ENCODE measurements at places on chromosomes 3 and 15.

- no peak for DNase-seq
Observed at GRCh38 chr3:155553780-155554179, 191.1 kb downstream of the PLCH1 start.

DNA sequence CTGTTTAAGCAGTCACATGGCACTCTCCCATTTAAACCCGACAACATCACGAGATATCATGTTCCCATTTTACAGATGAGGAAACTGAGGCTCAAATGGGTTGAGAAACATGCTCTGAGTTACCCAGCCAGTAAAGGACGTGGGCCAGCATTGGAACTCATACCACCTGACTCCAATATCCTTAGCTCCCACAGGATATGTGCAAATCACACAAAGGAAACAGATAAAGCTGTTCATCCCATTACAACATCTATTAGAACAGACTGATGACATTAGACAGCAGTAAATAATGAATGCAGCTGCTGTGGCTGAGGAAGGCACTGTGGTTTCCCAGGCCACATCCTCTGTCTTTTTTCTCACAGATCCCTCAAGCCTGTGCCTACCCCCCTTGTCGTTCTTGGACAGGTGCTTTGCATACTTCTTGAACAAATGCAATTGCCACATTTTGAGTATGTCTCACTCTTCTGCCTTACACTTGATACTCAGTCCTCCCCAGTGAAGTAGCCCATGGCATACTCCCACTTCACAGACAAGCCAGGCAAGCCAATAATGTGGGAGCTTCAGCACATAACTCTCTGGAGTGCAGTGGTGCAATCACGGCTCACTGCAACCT lies 17.7 kb downstream of the FRMD4B start:
- DNase-seq, result no peak

DNA sequence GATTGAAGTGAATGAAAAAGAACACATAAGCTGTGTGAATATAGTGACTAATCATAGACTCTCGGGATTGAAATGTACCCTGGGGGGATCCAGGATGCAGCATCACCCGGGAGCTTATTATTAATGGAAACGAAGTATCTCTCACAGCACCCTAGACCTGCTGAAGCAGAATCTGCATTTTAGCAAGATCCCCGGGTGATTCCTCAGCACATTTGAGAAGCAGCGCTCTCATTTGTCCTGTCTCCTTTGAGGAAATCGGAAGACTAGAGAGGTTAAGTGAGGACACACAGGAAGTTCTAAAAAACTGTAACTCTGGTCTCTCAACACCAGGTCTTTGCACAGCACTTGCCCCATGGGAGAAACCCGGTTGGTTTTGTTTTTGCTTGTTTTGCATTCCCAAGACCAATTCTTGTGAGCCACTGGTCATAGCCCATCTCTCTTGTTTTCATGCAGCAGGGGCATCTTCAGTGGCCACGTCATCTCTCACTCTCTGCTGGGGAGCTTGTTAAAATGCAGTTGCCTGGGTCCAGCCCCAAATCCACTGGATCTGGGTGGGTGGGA lies 30.2 kb downstream of the ZNF710 start:
- DNase-seq, result peak; percentile 85

GRCh38 chr15:85651548-85651947 lies 143.2 kb downstream of the KLHL25 start:
- DNase-seq, result no peak

DNA sequence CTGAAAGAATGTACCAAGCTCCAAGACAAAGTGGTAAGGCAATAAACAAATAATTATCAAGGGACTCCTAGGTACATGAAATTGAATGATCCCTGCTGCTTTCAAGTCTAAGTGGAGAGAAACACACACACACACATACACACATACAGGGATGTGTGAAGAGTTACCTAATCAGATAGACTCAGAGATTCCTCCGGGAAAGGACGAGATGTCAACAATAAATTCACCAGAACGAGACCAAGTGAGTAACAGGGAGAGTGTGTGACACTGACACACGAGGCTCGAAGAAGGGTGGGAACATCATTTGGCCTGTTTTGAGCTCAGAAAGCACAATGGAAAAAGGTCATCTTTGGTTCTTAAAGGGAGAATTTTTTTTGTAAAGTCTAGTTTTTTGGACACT lies 13.4 kb downstream of the LRIG1 start:
- DNase-seq, result no peak

GRCh38 chr3:153706706-153707105 lies 414.5 kb upstream of the ARHGEF26 start:
- DNase-seq, result no peak

DNA sequence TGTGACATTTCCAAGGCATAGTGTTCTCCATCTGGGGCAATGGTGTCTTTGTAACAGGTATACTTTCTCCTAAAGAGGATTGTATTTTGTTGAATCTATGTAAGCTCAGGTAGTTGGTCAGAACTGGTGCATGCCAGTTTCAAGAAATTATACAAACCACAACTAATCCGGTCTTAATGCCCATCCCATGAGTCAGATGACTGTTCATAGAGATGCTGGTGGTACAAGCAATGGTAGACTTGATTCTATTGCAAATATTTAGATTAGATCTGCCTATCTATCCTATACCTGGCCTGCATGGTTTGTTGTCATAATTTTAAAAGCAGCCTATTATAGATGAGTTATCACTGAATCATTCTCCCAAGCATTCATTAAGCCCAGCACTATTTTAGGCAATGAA lies 43.5 kb downstream of the ATP13A5 start:
- no peak for DNase-seq

GRCh38 chr15:58535894-58536293 lies 104.1 kb downstream of the LIPC start:
- no peak for DNase-seq

DNA sequence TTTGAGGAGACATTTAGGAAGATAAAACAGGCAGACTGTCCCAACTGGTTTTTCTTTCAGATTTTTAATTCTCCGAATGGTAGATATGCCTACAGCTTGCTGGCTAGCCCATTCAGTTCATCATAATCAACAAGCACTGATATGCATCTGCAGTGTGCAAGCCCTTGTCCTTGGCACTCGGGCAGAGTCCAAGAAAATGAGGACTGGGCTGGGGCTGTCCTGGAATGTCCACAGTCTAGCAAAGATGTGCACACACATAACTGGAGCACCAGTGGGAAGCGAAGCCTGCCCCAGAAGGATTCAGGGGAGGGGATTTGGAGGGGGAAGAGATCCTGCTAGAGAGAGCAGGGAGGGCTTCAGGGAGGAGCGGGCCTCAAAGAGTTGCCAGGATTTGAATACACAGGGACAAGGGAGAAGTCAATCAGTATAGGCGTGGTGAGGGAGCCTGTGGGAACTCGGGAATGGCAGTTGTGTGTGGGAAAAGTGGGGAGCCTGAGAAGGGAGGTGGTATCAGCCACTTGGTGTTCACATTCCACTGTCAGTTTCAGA lies 8.7 kb downstream of the FAH start:
- DNase-seq, result no peak

DNA sequence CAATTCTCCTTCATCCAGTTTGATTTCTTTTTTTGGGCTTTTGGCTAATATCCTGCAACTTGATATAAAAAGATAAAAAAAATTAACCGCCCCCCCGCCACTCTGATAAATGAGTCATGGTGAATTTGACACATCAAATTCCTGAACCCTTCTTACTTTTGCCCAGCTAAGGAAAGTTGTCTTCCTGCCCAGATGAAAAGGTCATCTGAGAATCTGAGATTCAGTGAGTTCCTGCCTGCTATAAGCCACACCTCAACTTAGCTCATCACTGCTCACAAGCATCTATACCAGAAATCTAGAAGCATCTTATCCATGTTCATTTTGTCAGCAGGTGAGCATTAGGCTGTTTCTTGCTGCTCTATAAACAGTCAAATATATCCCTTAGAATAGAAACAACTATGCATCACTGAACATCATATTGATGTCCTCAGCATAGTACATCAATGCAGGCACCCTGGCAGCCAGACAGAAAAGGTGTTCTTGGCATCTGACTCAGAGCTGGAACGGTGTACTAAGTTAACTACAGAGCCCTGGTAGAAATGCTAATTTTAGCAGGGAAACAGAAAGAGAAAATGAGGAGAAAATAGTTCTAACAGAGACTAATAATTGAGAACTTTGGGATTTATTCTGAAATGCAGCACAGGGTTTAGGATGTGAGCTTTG lies 77.1 kb downstream of the SEMA6D start:
- no peak for DNase-seq

- DNase-seq, result peak; percentile 80
Observed at GRCh38 chr15:92899948-92900730, at the start of gene CHD2. Gene CHD2, plus strand, starts transcription at chr15:92900324. Its CDS starts 914 bp downstream, at chr15:92901238.

- DNase-seq, result peak; percentile 46
Observed at GRCh38 chr3:41960826-41961750, 815 bp downstream of the ULK4 start.

DNA sequence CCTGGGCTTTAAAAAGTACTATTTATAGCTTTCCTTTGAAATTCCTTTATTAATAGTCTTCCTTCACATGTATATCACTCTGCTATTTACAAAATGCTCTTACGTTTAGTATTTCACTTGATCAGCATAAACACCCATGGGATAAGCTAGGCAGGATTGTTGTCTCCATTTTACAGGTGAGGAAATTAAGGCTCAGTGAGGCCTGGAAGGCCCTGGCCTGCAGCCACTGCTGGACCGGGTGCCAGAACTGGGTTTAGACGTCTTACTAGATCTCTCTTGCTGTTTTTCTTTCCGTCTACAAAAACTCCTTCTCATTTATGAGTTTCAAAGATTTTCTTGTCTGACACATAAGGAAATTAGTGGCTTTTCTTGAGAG lies 236.4 kb downstream of the LPP start:
- DNase-seq, result no peak

- DNase-seq, result peak; percentile 73
Observed at GRCh38 chr3:4476496-4476895, 9.4 kb upstream of the SUMF1 start.

DNA sequence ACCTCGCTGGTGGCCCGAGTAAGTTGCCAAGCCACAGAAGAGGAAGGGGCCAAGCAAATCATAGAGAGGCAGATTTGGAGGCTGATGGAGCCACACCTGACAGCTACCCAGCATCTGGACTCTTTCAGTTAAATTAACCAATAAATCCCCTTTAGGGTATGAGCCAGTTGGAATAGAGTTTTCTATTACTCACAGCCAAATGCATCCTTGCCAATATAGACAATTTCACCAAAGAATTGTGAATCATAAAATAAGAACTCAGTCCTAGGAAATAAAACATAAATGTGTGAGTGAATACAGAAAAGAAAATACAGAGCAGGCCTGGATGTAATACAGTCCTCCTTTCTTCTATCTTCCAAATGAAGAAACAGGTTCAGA lies 161.6 kb upstream of the ANKRD28 start:
- no peak for DNase-seq
